NCI-H748 treated with DMSO at 0.1 percent for 48 hours (cell line): ENCODE measurements at places on chromosomes 1 and 21.
A peak's percentile ranks its signal among the peaks of the same experiment; 100 is the strongest.

DNA sequence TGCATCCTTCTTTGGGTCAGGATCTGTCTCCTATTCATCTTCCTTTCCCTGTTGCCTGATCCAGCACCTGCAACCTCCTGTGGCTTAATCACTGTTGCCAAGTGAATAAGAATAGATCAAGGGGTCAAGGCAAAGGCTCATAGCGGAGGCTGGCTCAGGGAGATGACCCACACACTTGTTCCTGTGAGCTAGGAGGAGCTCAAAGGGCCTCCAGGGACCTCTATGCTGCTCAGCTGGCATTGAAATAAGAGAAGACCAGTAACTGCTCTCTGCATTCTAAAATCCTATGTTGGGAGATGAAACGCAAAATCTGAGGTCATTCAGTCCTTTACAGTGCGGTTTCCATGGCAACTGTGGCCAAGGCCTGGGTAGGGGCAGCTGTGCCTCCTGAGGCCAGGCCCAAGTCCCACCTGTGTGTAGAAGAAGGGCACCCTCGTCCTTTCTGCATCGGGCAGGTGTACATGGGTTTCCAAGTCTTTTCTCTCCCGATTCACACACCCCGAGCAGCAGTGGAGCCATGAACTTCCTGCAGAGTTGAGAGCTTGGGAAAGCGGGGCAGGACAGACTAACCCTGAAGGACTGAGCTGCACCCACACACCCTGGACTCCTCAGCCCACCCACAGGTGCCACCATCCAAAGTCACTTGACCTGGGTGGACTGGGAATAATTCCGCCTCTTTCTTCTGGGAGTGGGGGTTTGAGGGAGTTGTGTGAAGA is 27.8 kb upstream of the STUM start:
- DNase-seq, result no peak

DNA sequence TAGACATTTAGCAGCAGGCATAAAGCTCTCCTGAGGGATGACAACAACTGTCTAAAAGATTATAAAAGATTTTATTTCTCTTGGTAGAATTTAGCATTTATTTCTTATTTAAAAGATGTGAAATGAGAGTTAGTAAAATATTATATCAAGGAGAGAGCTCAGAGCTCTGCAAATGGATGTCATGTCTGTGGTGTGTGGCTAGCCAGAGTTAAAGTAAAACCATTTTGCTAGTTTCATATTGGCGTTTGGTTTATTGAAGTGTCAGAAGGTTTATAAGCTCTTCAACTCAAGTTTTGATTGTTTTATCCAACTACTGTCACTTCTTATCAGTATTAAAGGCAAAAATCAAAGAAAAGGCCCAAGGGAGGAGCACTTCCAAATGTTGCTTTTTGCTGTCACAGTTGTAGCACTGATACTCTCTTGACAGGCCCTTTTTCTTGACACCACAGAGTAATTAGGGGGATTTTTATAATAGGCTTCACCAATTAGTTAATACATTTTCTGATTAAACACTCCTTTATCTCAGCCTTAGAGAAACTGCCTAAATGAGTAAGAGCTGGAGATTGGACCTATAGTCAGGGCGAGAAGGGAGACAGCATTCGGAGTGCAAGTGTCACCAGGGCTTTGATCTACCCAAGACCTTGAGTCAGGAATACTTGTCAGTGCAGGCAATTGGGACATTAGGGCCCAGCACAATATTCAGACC is 233.9 kb downstream of the PTBP2 start:
- no peak for DNase-seq

DNA sequence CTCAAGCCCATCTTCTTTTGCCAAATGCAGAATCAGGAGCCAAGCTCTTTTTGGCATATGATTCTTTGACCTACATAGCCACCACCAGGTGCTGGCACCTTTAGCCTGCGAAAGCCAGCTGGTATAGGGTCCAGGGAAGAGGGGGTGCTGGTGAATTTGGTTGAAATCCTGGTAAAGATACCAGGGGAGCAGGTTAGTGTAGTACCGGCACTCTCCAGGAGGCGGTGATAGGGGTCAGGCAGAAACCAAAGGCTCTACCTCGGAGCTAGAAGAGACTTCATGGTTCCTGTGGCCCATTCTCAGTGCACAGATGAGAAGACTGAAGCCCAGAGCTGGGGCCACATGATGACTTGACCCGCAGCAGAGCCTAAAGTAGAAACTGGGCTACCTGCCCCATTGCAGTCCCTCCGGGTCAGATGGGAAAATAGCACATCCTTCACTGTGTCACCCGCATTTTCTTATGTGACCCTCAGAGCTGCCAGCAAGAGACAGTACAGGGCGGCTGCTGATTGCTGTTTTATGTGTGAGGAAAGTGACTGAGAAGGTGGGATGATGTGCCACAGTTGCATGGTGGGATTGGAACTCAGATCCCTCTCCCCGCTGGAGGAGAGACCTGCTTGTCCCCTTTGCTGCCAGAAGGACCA is 36.0 kb upstream of the IL19 start:
- no peak for DNase-seq

DNA sequence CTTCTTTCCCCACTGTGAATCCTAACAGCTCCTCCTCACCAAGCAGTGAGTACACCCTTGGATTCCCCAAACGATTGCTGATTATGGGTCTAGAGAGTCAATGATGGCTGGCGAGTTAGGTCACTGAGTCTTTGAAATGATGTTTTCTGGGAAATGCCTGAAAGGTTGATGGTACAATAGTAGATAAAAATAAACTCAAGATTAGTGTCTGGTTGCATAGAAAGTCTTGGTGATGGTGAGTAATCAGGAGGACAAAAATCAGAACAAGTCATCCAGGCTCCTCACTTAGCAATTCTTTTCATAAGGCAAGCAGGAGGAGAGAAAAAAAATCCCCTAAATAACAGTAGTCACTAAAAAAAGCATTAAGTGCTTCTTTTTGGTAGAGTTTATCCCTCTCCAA is 22.6 kb downstream of the HLX start:
- DNase-seq, result no peak

DNA sequence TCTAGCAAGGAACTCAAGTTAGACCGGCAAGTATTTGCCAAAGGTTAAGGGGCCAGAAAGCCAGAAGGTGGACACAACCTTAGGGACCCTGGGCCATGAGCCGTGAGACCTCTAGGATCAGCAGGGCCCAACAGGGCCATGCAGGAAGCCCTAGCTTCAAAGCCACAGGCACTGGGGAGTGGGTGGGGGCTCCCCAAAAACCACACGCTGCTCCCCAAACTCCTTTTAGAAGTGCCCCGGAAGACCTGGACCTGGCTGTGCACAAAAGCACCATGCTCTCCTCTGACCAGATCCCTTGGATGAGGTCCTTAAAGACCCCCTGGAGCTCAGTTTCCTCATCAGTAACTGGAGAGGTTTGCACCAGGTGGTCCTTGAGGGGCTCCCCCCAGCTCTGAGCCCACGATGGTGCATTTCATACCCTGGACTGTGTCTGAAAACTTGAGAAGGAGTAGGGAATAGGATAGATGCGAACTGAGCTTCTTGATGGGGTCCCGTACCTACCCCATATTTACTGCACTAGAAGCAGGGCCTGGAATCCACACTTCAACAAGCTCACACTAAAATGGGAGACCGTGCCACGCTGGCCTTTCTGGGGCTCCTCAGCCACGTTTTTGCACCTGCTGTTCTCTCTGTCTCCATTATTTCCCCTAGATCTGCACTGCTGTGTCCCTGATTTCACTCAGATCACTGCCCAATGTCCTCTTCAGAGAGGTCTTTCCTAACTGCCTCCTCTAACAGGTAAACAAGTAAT is 40.6 kb upstream of the LBR start:
- DNase-seq, result no peak

DNA sequence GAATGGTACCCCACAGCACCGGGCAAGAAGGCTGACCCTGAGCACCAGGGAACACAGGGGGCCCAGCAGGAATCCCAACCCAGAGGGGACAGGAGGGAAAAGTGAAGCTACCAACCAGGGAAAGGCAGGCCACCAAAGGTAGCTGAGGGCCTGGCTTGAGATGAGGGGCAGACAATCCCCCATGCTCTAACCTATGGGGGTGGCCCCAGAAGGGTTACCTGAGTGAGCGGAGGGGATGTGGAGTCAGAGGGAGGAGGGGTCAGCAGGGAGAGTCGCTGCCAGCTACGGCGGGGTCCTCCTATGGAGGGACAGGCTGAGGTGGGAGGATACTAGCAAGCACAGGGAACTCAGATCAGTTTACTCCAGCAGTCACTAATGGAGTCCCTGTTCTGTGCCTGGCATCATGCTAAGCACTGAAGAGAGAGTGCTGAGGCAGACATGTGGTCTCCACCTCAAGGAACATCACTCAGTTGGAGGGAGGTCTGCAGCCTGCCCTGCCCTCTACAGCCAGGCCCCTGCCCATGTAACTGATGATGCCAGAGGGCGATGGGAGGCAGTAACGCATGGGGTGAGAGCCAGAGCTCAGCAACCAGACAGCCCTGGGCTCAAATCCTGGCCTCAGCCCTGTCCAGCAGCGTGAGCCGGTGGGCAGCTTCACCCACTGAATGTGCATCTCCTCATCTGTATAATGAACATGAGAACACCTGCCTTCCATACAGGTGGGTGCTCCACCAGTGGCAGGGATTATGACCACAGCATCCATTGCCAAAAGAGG is 21.3 kb downstream of the CYB5RL start:
- DNase-seq, result no peak

DNA sequence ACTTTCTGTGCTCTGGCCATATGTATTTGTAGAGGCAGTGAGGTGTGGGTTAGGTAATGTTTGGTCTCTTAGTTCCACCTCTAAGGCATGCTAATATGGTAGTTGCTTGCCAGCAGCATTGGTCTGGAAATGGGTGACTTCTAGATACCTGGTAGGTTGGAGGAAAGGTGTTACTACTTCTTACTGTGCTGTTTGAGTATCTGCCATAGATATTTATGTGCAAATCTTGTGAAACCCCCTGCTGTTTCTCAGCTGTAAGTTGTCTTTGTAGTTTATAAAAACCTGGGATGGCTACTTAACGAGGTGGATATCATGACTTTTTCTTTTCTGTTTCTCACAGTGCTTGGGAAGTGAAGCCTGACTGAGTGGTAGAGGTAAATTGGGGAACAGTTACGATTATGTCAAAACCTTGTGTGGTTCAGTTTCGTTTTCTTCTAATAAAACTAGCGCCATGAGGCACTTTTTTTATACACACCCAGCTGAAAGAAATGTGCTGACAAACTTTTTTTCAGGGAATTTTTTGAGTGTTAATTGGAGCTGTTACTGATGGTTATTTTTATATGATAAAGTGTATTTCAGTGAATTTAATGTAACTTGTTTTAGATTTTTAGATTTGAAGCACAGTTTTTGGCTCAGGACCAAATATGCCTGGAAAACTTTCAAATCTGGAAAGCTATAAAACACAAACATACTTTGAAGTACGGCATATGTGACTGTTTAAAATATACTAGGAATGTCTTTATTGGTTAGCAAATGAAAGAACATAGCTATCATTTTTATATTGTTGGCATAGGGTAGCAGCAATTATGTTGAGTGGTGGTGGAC is 42.1 kb downstream of the CAMSAP2 start:
- no peak for DNase-seq

GRCh38 chr1:25704267-25704691 is 87.7 kb downstream of the MAN1C1 start:
- DNase-seq, result no peak

- DNase-seq, result peak; percentile 21
Observed at GRCh38 chr1:50620680-50621329, 197.6 kb upstream of the DMRTA2 start.

DNA sequence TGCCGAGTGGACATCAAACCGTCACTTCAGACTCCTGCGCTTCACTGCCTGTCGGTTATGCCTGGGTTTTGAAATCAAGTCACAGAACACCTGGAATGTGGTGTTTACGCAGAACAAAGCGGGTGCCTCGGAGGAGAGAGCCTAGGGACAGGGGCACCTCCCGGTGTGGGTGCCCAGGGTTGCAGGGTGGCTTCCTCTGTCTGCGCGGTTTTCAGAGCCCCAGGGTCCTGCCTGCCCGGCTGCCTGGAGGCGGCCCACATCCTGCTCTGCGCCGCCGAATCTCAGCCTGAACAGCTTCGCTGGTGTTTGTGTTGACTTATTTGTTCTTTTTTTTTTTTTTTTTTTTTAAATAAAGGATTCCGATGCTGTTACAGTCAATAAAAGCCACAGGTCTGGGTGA is 113.5 kb upstream of the COL6A1 start:
- no peak for DNase-seq

- DNase-seq, result no peak
Observed at GRCh38 chr1:62500210-62500609, 63.4 kb downstream of the USP1 start.

GRCh38 chr1:208933984-208934525 is 649.5 kb upstream of the CAMK1G start:
- no peak for DNase-seq

- DNase-seq, result peak; percentile 10
Observed at GRCh38 chr1:187070076-187070475, 241.3 kb downstream of the PLA2G4A start.

DNA sequence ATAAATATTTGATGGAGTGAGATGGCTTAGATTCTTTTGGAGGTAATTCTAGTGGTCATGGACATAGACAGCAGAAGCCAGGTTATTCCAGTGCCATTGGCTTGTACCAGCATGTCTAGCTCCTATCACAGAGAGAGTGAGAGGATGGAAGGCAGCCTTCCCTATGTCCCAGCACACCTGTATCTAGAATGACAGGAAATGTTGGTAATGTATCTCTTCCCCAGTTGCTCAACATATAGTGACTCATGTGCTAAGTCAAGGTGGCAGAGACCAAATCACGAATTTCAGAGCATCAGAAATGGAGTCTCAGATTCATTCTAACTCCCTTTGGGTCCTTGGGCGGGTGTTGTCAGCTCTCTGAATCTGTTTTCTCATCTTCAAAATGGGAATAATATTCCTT is 28.4 kb downstream of the METTL13 start:
- DNase-seq, result no peak

DNA sequence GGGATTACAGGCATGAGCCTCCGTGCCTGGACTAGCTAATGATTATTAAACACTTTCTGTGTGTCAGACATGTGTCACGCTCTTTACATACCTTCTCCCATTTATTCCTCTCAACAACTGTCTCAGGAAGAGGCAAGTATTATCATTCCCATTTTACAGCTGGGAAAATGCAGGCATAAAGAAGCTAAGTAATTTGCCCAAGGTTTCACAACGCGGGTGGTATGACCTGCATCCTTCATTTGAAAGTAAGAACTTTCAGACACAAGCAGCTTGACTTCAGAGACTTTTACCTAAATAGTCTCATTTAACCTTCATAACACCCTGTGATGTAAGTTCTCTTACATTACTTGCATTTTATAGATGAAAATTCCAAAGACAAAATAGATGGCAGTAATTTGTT is 1.0 kb upstream of the ZSCAN20 start:
- DNase-seq, result no peak

DNA sequence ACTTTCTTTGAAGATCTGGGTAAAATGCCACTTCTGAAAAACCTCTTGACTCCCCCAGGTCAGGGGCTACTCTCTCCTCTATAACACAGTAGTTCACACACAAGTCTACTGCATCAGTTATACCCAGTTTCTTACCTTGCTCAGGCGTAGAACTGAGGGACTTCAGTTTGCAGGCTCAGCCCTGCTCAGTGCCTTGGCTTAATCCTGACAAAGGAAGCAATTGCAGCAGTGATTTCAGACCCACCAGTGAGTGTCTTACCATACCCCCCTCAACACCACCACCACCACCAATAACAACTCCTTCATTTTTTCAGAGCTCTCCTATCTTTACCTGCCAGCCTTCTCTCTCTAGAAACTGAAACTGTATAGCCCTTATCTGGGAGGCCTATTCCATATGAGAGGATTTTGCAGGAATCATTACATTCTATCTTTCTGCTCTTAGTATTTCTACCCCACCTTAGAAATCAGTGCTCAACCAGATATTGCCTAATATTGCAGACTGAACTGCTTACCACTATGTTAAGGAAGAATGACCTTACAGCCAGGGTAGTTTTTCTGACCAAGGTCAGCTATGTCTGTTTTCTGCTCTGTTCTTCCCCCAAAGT is 105.5 kb upstream of the S1PR1 start:
- DNase-seq, result no peak
